ENCODE measurements at places on chromosomes 13 and 19.

- DNase-seq, result no peak
These were observed 49.7 kb downstream of the ESD start for GRCh38 chr13:46747031-46747820.

DNA sequence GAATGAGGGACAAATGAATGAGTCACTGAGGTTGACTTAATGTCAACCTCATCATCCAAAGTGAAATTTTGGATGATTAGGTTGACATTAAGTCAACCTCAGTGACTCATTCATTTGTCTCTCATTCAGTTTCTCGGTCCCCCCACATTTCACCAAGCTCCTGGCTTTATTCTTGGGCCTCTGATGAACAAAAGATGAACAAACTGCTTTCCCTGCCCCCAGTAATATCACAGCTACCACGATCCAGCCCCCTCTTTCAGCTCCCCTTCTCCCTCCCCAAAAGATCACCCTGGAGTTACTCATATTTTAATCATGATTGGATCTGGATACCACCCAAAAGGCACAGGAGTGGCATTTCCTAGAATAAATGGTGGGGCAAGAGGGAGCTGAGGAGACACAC, 10.8 kb downstream of the CEACAM18 start:
- DNase-seq, result peak; percentile 30

DNA sequence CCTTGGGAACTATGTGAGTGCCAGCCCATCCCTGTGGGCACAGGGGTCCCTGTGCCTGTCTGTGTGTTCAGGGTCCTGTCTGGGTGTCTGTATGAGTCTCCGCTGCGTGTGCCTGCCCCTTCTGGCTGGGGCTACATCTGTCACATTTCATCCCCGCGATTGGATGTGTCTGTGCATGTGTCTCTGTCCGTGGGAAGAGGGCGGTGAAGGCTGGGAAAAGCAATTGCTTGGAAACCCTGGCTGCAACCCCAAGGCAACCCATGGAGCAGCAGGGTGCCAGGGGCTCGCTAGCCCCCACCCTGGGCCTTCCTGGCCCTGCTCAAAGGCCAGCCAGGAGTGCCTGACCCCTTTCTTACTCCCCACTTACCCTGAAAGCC, 1.4 kb downstream of the MAG start:
- DNase-seq, result no peak

DNA sequence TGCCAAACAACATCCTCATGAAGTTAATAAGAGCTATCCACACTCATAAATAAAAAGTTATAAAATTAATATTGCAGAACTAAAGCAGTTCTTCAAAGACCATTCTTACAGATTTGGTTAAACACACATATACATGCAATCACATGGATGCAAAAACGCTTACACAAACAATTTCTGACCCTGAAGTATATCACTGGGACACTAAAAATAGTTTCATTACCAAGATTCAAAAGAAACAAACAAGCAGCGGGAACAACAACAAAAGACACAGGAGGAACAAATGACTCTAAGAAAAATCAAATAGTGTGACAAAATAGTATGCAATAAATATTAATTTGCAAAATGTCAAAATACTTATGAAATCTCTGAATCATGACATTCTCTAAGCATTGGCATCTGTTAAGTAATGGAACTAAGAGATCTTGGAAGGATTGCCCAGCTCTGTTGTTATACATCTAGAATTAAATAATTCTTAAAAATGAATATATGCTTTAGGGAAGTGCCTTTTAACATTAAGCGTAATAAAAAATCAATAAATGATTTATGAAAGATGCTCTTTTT, 132.2 kb downstream of the PCDH9 start:
- DNase-seq, result no peak

- no peak for DNase-seq
These were observed 45.3 kb downstream of the ACTN4 start for GRCh38 chr19:38692458-38693379.

DNA sequence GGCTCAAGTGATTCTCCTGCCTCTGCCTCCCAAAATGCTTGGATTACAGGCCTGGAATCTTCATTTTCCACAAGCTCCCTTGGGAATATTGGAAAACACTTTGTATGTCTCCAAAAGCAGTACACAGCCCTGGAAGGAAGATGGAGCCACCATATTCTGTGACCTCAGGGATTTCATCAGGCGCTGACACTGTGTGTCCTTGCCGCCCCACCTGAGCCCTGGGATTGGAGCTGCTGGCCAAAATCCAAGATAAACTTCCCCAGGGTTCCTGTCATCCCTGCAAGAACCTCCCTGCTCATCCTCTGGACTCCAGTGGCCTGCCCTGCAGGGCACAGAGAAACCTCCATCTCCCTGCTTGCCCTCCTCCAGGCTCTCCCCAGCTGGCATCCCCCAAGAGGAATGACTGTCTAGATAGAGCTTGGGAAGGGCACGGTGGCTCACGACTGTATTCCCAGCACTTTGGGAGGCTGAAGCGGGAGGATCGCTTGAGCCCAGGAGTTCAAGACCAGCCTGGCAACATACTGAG, 1.3 kb upstream of the GNG7 start:
- DNase-seq, result no peak

- DNase-seq, result no peak
These were observed 39.3 kb downstream of the FBN3 start for GRCh38 chr19:8109890-8110662.

DNA sequence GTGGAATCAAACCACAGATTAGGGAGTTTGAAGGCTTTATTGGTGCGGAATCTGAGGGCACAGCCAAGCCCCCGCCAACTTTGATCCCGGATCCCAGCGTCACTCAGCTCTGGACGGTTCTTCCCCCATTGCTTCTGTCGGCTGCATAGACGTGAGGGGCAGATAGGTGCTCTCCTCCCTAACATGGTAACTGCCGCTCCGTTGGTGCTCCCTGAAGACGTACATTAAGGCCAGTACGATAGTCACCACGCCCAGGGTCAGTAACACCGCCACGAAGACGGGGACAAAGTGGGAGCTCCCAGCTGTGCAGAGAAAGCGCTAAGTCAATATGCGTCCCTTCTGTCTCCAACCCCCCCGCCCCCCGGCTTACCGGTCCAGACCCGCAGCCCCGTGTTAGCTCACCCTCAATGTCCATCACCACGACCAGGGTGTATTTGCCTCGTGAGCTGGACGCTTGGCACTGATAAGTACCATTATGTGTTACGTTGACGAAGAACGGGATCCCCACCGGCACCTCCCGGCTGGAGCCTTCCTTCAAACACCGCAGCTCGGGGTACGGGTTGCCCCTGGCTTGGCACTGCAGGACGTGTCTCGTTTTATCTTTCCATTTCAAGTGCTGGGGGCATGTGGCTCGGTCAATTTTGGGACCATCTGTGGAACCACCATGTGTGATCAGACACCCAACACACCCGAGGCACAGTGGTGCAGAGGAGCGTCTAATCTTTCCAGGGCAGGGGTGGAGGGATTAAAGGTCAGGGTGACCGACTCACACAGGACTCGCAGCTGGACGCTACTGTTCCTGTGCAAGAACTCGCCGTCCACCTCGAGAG, 644 bp upstream of the RAVER1 start:
- no peak for DNase-seq

DNA sequence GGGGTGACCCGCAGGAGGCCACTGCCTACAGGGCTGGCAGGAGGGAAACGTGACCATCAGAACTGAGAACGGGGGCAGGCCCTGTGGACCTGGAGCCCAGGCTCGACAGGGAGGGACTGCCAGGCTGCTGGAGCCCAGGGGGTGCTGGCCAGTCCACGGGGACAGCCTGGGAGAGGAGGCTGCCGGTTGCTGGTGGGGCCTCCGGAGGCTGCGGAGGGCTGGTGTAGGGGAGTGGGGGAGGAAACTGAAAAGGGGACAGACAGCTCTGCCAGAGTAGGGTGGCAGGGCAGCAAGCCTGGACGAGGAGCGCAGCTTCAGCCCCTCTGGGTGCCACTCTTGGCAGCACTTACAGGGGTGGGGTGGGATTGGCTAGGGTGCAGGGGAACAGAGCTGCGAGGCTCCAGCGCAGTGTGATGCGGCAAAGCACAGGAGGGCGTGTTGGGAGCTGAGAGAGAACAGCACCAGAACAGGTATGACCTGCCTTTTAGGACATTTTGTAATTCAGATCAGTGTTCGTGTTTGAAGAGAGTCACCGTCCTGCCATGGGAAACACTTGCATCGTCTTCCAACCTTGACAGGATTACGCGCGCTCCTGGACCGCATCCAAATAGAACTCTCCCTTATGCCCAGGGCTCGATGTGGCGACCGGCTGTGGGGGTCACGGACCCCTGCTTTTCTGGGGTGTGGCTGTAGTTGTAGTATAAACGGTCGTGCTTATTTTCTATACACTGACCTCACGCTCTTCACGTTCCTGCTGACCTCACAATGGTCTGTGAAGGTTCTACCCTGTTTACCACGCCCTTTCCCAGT, 19.9 kb upstream of the ARHGEF7 start:
- no peak for DNase-seq

DNA sequence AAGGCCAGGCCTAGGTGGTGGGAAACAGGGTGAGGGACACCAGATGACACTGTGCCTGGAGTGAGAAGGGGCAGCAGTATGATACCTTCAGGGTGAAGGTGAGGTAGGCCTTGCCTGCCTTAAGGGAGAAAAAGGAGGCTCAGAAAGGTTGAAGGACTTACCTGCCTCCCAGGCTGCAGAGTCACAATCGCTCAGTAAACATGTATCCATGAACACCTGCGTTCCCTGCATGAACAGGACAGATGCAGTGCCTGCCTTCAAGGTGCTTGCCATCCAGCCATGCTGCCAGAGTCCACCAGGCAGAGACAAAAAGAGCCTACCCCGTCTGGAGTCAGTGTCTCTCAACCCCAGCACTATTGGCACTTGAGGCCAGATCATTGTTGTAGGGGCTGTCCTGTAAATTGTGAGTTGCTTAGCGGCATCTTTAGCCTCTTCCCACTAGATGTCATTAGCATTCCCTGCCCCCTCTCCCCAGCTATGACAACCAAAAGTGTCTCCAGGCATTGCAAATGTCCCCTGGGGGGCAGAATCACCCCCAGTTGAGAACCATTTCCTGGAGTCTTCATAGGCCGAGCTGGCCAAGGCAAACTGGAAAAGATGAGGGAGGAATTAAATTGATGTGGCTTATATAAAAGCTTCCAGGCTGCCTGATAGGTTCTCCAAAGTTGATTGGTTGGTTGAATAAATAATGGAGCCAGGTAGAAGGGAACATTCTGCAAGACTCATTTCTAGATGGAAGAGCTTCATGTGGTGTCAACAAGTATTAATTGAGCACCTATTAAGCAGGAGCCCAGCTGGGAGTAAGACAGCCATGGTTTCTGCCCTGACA, 1.7 kb downstream of the MAP3K10 start:
- DNase-seq, result no peak

GRCh38 chr13:43805681-43806128, 18.9 kb upstream of the ENOX1 start:
- no peak for DNase-seq

GRCh38 chr19:15138427-15138826, 31.2 kb downstream of the SYDE1 start:
- DNase-seq, result no peak

- no peak for DNase-seq
These were observed 16.3 kb downstream of the NEK5 start for GRCh38 chr13:52112591-52112990.

GRCh38 chr13:50132904-50133357, 117.7 kb downstream of the KCNRG start:
- DNase-seq, result no peak

DNA sequence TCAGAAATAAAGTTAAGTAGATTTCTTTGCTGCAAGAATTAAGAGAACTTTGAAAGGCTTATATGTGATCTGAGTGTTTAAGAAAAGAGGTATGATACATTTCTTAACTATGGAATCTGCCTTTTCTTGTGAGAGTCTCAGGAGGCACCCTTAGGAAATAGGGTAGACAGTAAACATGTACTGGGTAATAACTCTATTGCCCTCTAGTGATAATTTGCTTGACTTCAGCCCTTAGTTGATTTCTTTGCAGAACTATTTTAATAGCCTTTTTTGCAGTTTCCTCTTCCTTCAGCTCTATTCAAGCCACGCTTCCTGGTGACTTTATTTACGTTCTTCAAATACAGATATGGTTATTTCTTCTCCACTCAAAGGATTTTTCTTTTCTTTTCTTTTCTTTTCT, 37.0 kb upstream of the CCNA1 start:
- DNase-seq, result no peak

GRCh38 chr19:447816-448560, 12.8 kb downstream of the SHC2 start:
- DNase-seq, result no peak

DNA sequence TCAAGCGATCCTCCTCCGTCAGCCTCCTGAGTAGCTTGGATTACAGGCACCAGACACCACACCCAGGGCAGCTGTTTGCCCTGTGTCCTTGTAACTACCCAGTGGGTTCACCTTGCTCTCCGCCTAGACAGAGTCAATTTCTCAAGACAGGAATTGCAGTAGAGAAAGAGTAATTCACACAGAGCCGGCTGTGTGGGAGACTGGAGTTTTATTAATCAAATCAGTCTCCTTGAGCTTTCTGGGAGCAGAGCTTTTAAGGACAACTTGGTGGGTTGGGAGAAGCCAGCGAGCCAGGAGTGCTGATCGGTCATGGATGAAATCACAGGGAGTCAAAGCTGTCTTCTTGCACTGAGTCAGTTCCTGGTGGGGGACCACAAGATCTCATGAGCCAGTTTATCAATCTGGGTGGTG, 20.6 kb upstream of the ADGRE1 start:
- DNase-seq, result no peak

DNA sequence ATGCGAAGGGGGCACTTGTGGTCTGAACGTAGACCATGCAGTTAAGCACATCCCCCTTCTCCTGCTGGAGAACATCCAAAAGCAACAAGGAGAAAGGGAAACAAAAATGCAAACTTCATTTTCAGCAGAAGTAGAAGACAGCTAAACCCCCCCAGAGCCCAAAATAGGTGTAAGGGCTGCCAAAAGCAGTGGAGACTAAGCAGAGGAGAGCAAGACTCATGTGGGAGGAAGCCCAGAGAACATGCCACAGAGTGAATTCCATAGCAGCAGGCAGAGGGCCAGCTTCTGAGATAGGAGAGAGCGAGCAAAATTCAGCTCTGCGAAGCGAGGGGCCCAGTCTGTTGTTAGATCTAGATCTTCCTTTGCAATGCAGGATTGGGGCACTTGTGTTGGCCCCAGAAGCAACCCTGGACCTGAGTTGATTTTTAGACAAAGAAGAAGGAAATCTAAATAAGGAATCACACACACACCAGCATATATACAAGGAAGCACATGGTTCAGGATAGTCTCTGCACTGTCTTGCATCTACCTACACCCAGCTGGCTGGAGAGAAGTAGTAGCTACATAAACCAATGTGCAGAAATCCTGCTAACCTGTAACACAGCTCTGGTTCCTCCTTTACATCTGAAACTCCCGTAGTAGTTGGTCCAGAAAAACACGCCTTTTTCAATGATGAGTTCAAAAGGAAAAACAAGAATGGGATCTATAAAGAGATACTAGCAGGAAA, 199.6 kb downstream of the SPRY2 start:
- no peak for DNase-seq

DNA sequence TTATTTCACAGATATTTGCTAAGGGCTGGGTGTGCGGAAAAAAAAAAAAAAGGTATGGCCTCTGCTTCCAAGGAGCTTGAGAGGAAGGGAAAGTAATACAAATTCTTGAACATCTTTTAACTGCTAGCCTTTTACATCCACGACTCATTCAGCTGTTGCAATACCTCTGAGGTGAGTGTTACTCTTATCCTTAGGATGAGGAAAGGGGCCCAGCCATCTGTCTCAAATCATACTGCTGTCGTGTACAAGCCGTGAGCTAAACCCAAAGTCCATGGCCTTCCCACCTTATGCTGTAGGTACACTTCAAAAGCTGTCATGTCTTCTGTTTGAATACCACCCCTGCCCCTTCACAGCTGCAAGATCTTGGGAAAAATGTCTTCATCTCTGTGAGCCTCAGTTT, 146.8 kb downstream of the KCNRG start:
- DNase-seq, result no peak

All from stimulated activated CD8-positive, alpha-beta memory T cell treated with anti-CD3 and anti-CD28 coated beads, Interleukin-15, amount 100 ng/mL, for 48 hours (primary cell).